ENCODE measurements at places on chromosomes 6 and 20.

DNA sequence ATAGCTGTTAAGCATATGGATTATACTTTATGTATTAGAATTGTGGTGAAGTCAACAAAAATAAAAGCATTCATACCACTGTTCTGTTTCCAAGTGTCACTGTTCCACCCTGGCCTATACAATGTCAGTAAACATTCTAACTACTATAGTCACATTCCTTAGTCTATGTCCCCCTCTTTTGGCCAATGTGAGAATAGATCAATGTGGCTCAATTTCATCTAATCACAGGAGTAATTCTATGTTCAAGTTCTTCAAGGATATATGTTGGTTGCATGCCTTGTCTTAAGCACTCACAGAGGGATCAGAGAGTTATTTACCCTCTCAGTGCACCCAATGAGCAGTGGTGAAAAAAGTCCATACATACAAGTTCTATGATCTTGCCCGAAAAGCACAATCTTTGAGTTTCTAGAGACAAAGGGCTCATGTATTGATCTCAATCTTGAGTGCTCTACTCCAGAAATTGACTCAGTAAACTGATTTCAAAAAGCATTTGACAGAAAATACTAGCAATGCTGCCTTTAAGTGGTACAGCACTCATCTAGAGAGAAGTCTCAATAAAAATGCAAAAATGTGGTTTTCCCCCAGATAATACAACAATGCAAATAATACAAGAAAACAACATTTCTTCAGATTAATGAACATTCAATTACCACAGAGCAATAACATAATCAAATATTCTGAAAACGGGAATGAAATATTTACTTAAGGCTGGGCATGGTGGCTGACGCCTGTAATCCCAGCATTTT is 16.5 kb downstream of the SMLR1 start:
- H3K4me1 ChIP-seq, result peaks cover 5% of the 10 kb centered on the region
- H3K4me3 ChIP-seq, result no peak overlapping the region
- no peak overlapping the region for H3K27ac ChIP-seq
- no peaks in the 10 kb centered on the region for H3K27me3 ChIP-seq
- H3K36me3 ChIP-seq, result no peaks in the 10 kb centered on the region
- no peak for DNase-seq

- no peak for DNase-seq
- H3K27ac ChIP-seq, result no peak overlapping the region
- H3K27me3 ChIP-seq, result peaks cover 12% of the 10 kb centered on the region
- no peaks in the 10 kb centered on the region for H3K36me3 ChIP-seq
- H3K4me3 ChIP-seq, result no peak overlapping the region
These were observed 16.5 kb downstream of the PBOV1 start for GRCh38 chr6:138201836-138202235.

GRCh38 chr20:19986419-19986818 is 30.7 kb upstream of the NAA20 start:
- no peaks in the 10 kb centered on the region for H3K36me3 ChIP-seq
- peaks cover 3% of the 10 kb centered on the region for H3K27me3 ChIP-seq
- H3K4me1 ChIP-seq, result no peaks in the 10 kb centered on the region
- no peak for DNase-seq

- H3K4me3 ChIP-seq, result no peak overlapping the region
- H3K27ac ChIP-seq, result no peak overlapping the region
- peaks cover 49% of the 10 kb centered on the region for H3K27me3 ChIP-seq
- no peaks in the 10 kb centered on the region for H3K36me3 ChIP-seq
These were observed 59.1 kb downstream of the CEP43 start for GRCh38 chr6:167058261-167058660.
